ENCODE measurements at places on chromosomes 6 and 20. TPM values are rescaled to one million over a fixed set of nuclear protein-coding genes. Genes with fewer than 3 reads are reported as not detected.

APOBEC2 gene
- not detected for total RNA-seq

FAM217A gene
- total RNA-seq = not detected

SRMS gene
- not detected for total RNA-seq

PDE10A gene
- total RNA-seq = 0.73 TPM

PRSS16 gene
- total RNA-seq = not detected

RIPPLY2 gene
- 1.4 TPM for total RNA-seq

MLN gene
- not detected for total RNA-seq

TTLL9 gene
- total RNA-seq = not detected

Measured in subcutaneous preadipocyte (primary cell).